ENCODE measurements at places on chromosomes 11 and 22. TPM values are rescaled to one million over a fixed set of nuclear protein-coding genes. Genes with fewer than 3 reads are reported as not detected.

Gene SVIP
- 14.2 TPM for total RNA-seq

Gene ANGPTL5
- total RNA-seq, result not detected

Gene PTGDR2
- 1.1 TPM for total RNA-seq

Gene C11orf97
- not detected for total RNA-seq

Gene MRGPRX3
- not detected for total RNA-seq

Gene MIOX
- total RNA-seq, result not detected

DNA sequence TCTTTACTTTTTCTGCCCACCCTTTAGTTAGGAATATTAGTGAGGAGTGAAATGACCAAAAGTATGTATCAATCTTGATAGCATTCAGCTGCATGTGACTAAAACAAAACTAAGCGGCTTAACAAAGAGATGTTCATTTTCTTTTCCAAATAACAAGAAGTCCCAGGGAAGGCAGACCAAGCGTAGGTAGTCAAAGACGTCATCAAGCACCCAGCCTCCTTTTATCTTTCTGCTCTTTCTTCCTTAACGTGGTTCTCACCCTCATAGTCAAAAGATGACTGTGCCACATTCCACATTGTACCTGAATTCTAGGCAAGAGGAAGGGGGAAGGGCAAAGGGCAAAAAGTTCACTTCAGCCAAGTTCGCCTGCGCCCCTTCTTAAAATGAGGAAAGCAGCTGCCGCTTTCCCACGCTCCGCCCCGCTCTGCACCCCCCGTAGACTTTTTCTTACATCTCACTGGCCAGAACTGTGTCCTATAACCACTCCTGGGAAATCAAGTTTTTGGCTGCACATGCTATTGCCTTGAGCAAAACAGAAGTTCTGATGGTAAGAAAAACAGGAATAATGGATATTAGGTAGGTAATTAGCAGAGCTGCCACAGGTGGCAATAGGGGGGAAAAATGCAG, 14.6 kb upstream of the PGM2L1 start:
- H3K27me3 ChIP-seq, result no peaks in the 10 kb centered on the region
- H3K4me3 ChIP-seq, result no peak overlapping the region
- H3K36me3 ChIP-seq, result no peaks in the 10 kb centered on the region
- no peak for DNase-seq
- no peak overlapping the region for H3K27ac ChIP-seq

DNA sequence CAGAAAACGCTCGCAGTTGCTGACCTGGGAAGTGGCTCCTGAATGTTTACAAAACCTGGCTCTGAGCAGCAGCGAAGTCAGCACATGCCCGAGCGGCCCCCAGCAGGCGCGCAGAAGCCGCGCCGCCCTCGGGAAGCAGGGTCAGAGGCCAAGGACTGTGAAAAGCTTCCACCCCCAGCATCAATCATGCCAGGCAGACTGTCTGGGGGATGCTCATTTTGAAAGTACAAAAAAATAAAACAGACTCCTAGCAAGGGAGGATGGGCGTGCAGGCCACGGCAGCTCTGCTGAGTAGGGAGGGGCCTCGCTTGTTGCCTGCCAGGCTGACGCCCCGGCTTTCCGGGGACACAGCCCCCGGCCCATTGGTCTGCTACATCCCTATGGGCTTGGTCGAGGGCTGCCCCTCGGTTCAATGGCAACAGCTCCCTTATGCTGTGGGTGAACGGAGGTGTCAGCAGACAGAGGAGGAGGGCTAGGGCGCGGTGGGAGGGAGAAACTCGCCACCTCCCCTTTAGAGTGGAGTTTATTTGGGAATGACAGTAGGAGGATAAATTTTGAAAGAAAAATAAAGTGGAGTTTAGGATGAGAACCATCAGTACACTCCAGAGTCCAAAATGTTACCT, 37.7 kb upstream of the GNB1L start:
- no peak for DNase-seq
- H3K4me1 ChIP-seq, result peaks cover 33% of the 10 kb centered on the region
- no peaks in the 10 kb centered on the region for H3K27me3 ChIP-seq
- peaks cover 51% of the 10 kb centered on the region for H3K36me3 ChIP-seq
- peak overlapping the region; percentile 59 for H3K27ac ChIP-seq
- H3K4me3 ChIP-seq, result no peak overlapping the region

GRCh38 chr11:14764579-14765527, 121.2 kb downstream of the PDE3B start:
- no peak overlapping the region for H3K4me3 ChIP-seq

- peaks cover 5% of the 10 kb centered on the region for H3K4me1 ChIP-seq
- no peak overlapping the region for H3K4me3 ChIP-seq
- H3K27me3 ChIP-seq, result 0 out of 2 replicates have a peak, but pooled peaks cover 8% of the 10 kb centered on the region
These were observed 1079.7 kb downstream of the TBC1D22A start for GRCh38 chr22:47842119-47842518.

DNA sequence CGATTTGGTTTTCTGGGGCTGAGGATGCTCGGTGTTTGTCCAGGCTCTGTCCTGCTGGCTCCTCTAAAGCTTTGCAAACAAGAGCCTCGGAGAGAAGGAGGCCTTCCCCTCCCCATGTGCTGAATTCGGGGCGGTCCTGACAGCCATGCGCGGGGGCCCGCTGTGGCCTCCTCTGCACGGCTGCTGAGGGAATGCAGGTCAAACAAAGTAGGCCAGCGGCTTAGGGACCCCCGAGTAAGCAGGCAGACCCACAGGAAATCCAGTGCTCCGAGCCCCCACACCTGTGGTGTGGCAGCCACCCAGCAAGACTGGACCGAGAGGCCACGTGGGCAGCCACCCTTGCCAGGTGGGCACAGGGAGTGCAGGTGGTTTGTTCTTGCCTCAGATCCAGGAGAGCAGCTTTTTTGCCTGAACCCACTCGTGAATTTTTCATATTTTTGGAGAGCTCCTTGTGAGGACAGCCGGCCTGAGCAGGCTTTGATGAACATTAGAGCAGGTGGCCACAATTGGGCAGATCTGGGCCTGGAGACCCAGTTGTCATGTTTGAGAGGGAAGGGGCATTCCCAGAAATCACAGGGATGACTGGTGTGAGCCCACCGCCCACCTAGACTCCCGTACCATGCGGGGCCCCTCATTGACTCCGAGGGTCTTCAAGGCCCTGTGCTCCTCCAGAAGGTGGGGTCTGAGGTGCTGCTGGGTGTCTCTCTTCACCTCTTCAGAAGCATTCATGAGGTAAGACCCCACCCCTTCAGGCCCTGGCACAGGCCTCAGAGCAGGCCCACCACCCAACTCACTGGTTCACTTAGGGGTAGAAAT, 43.0 kb upstream of the KCNQ1OT1 start:
- no peak for DNase-seq
- no peak overlapping the region for H3K27ac ChIP-seq
- H3K36me3 ChIP-seq, result no peaks in the 10 kb centered on the region

- H3K36me3 ChIP-seq, result no peaks in the 10 kb centered on the region
- peak; percentile 46 for DNase-seq
- H3K27me3 ChIP-seq, result peaks cover 66% of the 10 kb centered on the region
- H3K27ac ChIP-seq, result no peak overlapping the region
These were observed 22.9 kb downstream of the KCNQ1 start for GRCh38 chr11:2467695-2468055.

GRCh38 chr11:77455740-77456139, 18.2 kb downstream of the PAK1 start:
- DNase-seq, result no peak
- H3K27ac ChIP-seq, result no peak overlapping the region
- no peak overlapping the region for H3K4me3 ChIP-seq
- no peaks in the 10 kb centered on the region for H3K36me3 ChIP-seq
- no peaks in the 10 kb centered on the region for H3K27me3 ChIP-seq

DNA sequence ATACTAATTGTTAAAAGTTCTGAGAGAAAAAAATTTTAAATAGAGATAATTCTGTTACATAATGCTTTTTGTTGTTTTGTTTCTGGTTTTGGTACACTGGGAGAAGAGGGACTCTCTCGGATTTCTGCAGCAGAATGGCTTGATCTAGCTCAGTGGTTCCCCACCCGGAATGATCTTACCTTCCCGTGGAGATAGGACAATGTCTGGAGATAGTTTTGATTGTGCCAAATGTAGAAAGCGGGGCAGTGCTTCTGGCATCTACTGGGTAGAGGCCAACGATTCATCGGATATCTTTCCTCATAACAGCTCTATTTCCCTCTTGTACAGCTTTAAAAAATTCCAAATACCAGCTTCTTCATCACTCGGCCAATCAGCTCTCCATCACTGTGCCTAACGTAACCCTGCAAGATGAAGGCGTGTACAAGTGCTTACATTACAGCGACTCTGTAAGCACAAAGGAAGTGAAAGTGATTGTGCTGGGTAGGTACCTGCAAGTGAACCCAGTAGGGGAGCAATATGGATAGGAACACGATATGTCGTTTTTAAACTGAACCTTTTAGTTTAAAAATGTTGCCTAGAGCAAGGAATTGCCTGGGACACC, 13.2 kb downstream of the CRTAM start:
- no peak overlapping the region for H3K27ac ChIP-seq
- H3K4me3 ChIP-seq, result no peak overlapping the region
- no peaks in the 10 kb centered on the region for H3K36me3 ChIP-seq
- no peak for DNase-seq
- no peaks in the 10 kb centered on the region for H3K27me3 ChIP-seq

GRCh38 chr11:2983908-2984307, 8.2 kb downstream of the NAP1L4 start:
- H3K4me3 ChIP-seq, result no peak overlapping the region
- no peak for DNase-seq
- H3K27me3 ChIP-seq, result no peaks in the 10 kb centered on the region
- H3K4me1 ChIP-seq, result peaks cover 9% of the 10 kb centered on the region
- H3K27ac ChIP-seq, result no peak overlapping the region

GRCh38 chr11:461626-462025, 11.5 kb downstream of the PTDSS2 start:
- no peak overlapping the region for H3K27ac ChIP-seq
- DNase-seq, result no peak
- no peaks in the 10 kb centered on the region for H3K27me3 ChIP-seq
- H3K36me3 ChIP-seq, result no peaks in the 10 kb centered on the region
- H3K4me3 ChIP-seq, result no peak overlapping the region
- no peaks in the 10 kb centered on the region for H3K4me1 ChIP-seq

GRCh38 chr11:44564670-44565210, 723 bp upstream of the CD82 start:
- H3K27ac ChIP-seq, result peak overlapping the region; percentile 88
- peak; percentile 92 for DNase-seq
- peaks cover 43% of the 10 kb centered on the region for H3K4me1 ChIP-seq
- H3K36me3 ChIP-seq, result no peaks in the 10 kb centered on the region

GRCh38 chr22:39765046-39765445, 128.5 kb downstream of the ENTHD1 start:
- DNase-seq, result no peak
- no peak overlapping the region for H3K4me3 ChIP-seq
- no peak overlapping the region for H3K27ac ChIP-seq
- no peaks in the 10 kb centered on the region for H3K36me3 ChIP-seq
- no peaks in the 10 kb centered on the region for H3K4me1 ChIP-seq

DNA sequence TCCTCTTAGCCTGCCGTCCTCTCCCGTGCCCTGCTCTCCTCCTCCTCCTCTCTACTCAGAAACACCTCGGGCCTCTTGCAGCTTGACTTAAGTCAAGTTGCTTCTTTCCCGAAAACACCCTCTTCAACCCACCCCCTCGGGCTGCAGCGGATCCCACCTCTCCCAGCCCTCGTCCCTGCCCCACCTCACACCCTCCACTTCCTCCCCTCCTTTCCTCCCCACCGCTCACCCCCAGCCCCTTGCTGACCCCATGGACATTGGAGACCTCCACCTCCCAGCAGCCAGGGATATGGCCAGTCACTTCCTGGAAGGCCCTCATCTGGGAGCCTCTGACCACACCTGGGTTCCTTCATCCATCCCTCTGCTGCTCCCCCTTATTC, 8.5 kb upstream of the CYTH4 start:
- peaks cover 22% of the 10 kb centered on the region for H3K4me1 ChIP-seq
- no peak overlapping the region for H3K4me3 ChIP-seq
- no peak for DNase-seq
- no peak overlapping the region for H3K27ac ChIP-seq
- no peaks in the 10 kb centered on the region for H3K27me3 ChIP-seq
- H3K36me3 ChIP-seq, result no peaks in the 10 kb centered on the region

GRCh38 chr22:41517172-41518047, 26.9 kb downstream of the POLR3H start:
- no peak overlapping the region for H3K27ac ChIP-seq
- no peak overlapping the region for H3K4me3 ChIP-seq
- H3K36me3 ChIP-seq, result peaks cover 69% of the 10 kb centered on the region
- no peaks in the 10 kb centered on the region for H3K4me1 ChIP-seq
- DNase-seq, result peak; percentile 73
- no peaks in the 10 kb centered on the region for H3K27me3 ChIP-seq

DNA sequence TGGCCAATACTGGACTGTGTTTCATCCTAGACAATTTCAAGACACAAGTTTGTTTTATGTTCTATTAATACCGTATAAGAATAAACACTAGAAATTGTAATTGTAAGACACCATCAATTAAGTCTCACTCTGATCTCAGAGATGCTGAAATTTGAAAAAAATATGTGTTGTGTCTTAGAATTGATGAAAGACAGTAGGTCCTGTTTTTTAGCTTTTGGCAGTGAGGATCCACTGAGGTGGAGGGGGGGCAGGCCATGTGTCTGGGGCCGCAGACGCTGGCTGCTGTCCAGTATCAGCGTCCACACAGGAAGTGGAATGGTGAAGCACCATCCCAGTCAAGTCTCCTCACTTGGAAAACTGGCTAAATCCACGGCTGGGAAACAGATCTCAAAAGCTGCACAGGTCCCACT, 22.5 kb upstream of the ALG8 start:
- no peak overlapping the region for H3K4me3 ChIP-seq
- no peaks in the 10 kb centered on the region for H3K4me1 ChIP-seq
- no peak overlapping the region for H3K27ac ChIP-seq
- no peaks in the 10 kb centered on the region for H3K36me3 ChIP-seq
- DNase-seq, result no peak
- H3K27me3 ChIP-seq, result no peaks in the 10 kb centered on the region

- H3K4me1 ChIP-seq, result no peaks in the 10 kb centered on the region
- no peak overlapping the region for H3K27ac ChIP-seq
- no peak for DNase-seq
- H3K4me3 ChIP-seq, result no peak overlapping the region
These were observed 309.9 kb downstream of the GUCY1A2 start for GRCh38 chr11:106708348-106708747.

GRCh38 chr11:106161775-106162634, 84.5 kb downstream of the AASDHPPT start:
- H3K36me3 ChIP-seq, result no peaks in the 10 kb centered on the region
- H3K27me3 ChIP-seq, result no peaks in the 10 kb centered on the region
- H3K4me1 ChIP-seq, result no peaks in the 10 kb centered on the region
- no peak overlapping the region for H3K27ac ChIP-seq
- no peak for DNase-seq

DNA sequence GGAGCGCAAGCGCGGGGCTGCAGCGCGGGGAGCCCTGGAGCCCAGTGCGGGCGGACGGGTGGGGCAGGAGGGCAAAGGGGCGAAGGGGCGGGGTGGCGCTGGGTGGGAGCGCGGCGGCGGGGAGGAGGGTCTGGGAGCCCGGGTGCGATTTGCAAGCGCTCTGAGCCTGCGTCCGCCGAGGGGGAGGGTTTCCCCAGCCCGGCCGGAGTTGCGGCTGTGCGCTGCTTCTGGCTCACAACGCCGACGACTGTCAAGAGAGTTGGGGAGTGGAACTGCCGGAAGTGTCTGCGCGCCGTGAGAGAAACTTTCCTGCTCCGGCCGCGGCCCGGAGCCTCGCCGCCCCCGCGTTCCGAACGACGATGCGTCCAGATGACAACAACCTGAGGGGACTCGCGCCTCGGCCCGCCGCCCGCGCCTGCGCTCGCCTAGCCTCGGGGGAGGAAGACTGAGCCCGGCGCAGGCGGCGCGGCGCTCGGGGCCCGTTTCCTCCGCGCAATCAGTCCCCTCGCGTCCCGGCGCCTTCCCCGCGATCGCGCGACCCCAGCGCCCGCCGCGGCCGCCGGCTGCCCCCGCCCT, at the start of gene ARHGAP42:
Gene ARHGAP42, plus strand, starts transcription at position 235 of the 576 bp plus-strand sequence. CDS start 391 bp downstream, outside the sequence.
- peaks cover 6% of the 10 kb centered on the region for H3K36me3 ChIP-seq
- peak within 1 kb of the TSS; percentile 62 for H3K27ac ChIP-seq
- peak within 1 kb of the TSS; percentile 89 for H3K4me3 ChIP-seq
- peaks cover 19% of the 10 kb centered on the region for H3K4me1 ChIP-seq
- H3K27me3 ChIP-seq, result no peaks in the 10 kb centered on the region
